ENCODE measurements at places on chromosomes 3 and 15. TPM values are rescaled to one million over a fixed set of nuclear protein-coding genes. Genes with fewer than 3 reads are reported as not detected.
A peak's percentile ranks its signal among the peaks of the same experiment; 100 is the strongest.

FBXO40 gene
- not detected for total RNA-seq

LRRC2 gene
- total RNA-seq, result 4.7 TPM

GABRA5 gene
- not detected for total RNA-seq

GP9 gene
- total RNA-seq, result not detected

GHRL gene
- not detected for total RNA-seq

- no peaks in the 10 kb centered on the region for H3K36me3 ChIP-seq
- H3K27ac ChIP-seq, result no peak overlapping the region
- no peaks in the 10 kb centered on the region for H3K27me3 ChIP-seq
- no peak overlapping the region for H3K4me3 ChIP-seq
- DNase-seq, result peak; percentile 69
- H3K4me1 ChIP-seq, result no peaks in the 10 kb centered on the region
These were observed 2.2 kb downstream of the EFHB start for GRCh38 chr3:19931767-19932188.

DNA sequence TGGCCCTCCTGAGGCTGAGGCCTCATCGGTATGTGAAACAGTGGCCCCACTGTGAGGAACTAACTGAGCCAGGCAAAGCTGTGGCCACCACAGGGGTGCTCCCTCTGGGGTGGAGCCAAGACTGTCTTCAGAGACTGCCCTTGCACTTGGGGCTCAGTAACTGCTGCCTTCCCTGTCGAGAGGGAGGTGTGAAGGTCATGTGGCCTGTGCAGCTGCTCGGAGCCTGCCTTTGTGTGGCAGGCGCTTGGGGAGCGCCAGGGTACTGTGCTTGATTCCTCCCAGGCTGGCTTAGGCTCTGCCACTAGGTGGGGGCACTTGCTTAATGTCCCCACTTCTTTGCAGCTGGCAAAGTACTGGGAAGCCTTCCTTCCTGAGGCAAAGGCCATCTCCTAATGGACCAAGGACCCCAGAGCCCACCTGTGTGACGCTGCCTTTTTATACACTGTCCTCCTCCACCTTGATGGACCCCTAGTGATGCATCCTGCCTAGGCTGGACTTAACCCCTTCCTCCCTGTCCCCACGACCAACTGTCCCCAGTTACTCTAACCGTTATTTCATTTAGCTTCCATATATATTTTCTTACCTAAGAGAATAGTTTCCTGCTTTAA lies 14.2 kb upstream of the SNX22 start:
- no peaks in the 10 kb centered on the region for H3K27me3 ChIP-seq
- H3K4me3 ChIP-seq, result no peak overlapping the region
- H3K27ac ChIP-seq, result no peak overlapping the region
- no peaks in the 10 kb centered on the region for H3K4me1 ChIP-seq
- DNase-seq, result no peak

DNA sequence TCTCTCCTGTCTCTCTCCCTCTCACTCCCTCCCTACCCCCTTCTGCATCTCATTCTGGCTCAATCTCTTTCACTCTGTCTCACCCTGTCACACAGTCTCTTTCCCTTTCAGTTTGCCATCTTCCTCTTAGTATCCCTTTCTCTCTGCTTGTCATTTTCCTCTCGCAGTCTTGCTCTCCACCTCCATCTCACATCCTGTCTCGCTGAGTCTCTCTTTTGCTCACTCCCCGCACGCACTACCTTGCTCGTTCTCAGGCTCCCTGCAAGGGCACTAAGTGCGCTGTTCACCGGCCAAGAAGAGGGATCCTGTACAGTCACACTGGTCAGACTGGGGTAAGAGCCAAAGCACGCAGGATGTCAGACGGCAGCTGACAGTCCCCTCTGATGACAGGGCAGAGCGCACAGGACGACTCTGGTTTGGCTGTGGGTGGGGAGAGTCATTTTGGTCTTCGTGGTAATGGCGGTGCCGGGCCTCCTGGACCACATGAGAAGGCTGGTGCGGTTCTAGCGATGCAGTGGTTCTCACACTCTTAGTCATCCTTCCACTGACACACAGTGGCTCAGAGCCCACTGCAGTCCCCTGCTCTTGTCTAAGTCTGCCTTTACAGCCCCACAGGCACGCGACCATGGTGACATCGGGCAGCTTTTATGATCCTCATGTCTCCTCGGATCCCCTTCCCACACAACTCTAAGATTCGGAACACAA lies 356.8 kb downstream of the FOXP1 start:
- peaks cover 25% of the 10 kb centered on the region for H3K4me1 ChIP-seq
- H3K27me3 ChIP-seq, result no peaks in the 10 kb centered on the region
- peak; percentile 82 for DNase-seq
- H3K27ac ChIP-seq, result peak overlapping the region; percentile 94
- H3K36me3 ChIP-seq, result no peaks in the 10 kb centered on the region
- peak overlapping the region; percentile 47 for H3K4me3 ChIP-seq

GRCh38 chr15:31017311-31017710 lies 25.9 kb upstream of the MTMR10 start:
- no peaks in the 10 kb centered on the region for H3K27me3 ChIP-seq
- no peak for DNase-seq

DNA sequence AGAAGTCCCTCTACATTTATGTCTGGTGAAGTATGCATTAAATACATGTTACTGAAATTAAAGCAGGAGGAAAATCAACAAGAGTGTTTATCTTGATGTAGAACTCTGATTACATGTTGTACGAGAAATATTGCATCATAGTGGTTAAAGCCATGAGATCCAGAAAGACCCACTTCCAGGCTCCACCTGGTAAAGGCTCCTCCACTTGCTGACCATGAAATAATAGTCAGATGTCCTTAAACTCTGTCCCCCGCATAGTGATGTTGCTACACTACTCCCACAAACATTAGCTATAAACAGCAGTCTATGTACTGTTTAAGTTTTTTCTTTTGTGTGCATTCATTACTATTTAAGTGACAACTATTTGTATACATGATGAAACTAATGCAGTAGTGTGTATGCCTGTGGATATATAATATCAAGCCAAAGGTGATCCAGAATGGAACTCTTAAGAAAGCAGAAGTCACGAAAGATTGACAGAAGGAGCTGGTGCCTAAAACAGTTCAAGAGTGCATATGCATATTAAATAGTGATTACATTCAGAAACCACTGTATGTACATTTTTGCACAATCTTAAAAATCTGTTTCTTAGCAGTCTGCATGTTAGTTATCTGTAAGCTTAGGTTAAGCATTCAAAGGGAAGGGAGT lies 264.4 kb upstream of the KCNMB2 start:
- no peaks in the 10 kb centered on the region for H3K4me1 ChIP-seq
- no peaks in the 10 kb centered on the region for H3K27me3 ChIP-seq
- H3K36me3 ChIP-seq, result no peaks in the 10 kb centered on the region
- H3K27ac ChIP-seq, result no peak overlapping the region
- no peak overlapping the region for H3K4me3 ChIP-seq

- peaks cover 59% of the 10 kb centered on the region for H3K27me3 ChIP-seq
- H3K4me3 ChIP-seq, result no peak overlapping the region
- DNase-seq, result no peak
- no peaks in the 10 kb centered on the region for H3K36me3 ChIP-seq
These were observed 25.8 kb upstream of the TGM5 start for GRCh38 chr15:43292375-43293078.

DNA sequence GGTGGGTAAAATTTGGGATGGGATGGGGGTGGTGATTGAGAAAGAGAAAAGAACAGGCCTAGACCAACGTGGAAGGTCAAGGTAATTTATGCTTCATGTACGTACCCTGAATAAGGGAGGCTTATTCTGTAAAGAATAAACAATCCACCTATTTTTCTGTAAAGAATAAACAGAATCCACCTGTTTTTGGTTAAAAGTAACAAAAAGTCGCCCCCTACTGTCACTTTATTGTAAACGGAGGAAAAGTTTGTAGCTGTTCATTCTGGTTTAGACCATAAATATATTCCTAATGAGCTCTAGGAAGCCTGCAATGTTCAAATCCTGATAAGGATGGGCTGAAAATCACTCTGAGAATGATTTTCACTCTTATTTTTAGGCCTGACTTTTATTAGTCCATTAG lies 23.5 kb upstream of the SQOR start:
- no peak for DNase-seq
- no peaks in the 10 kb centered on the region for H3K27me3 ChIP-seq
- peaks cover 8% of the 10 kb centered on the region for H3K4me1 ChIP-seq
- peaks cover 8% of the 10 kb centered on the region for H3K36me3 ChIP-seq

GRCh38 chr3:196357905-196358304 lies 19.7 kb upstream of the TM4SF19 start:
- no peaks in the 10 kb centered on the region for H3K4me1 ChIP-seq
- DNase-seq, result no peak
- no peak overlapping the region for H3K27ac ChIP-seq
- H3K36me3 ChIP-seq, result peaks cover 50% of the 10 kb centered on the region
- no peak overlapping the region for H3K4me3 ChIP-seq

Data from osteoblast (primary cell).